ENCODE measurements at places on chromosomes 6 and 20. TPM values are rescaled to one million over a fixed set of nuclear protein-coding genes. Genes with fewer than 3 reads are reported as not detected.

- no peaks in the 10 kb centered on the region for H3K36me3 ChIP-seq
- H3K4me1 ChIP-seq, result no peaks in the 10 kb centered on the region
- DNase-seq, result no peak
- no peak overlapping the region for H3K27ac ChIP-seq
These were observed 203.3 kb downstream of the BCAS1 start for GRCh38 chr20:53866794-53867740.

GRCh38 chr6:154350293-154350692 lies 6.3 kb downstream of the IPCEF1 start:
- no peak overlapping the region for H3K4me3 ChIP-seq
- H3K27ac ChIP-seq, result no peak overlapping the region
- no peak for DNase-seq
- no peaks in the 10 kb centered on the region for H3K36me3 ChIP-seq
- H3K4me1 ChIP-seq, result no peaks in the 10 kb centered on the region
- H3K27me3 ChIP-seq, result no peaks in the 10 kb centered on the region

DNA sequence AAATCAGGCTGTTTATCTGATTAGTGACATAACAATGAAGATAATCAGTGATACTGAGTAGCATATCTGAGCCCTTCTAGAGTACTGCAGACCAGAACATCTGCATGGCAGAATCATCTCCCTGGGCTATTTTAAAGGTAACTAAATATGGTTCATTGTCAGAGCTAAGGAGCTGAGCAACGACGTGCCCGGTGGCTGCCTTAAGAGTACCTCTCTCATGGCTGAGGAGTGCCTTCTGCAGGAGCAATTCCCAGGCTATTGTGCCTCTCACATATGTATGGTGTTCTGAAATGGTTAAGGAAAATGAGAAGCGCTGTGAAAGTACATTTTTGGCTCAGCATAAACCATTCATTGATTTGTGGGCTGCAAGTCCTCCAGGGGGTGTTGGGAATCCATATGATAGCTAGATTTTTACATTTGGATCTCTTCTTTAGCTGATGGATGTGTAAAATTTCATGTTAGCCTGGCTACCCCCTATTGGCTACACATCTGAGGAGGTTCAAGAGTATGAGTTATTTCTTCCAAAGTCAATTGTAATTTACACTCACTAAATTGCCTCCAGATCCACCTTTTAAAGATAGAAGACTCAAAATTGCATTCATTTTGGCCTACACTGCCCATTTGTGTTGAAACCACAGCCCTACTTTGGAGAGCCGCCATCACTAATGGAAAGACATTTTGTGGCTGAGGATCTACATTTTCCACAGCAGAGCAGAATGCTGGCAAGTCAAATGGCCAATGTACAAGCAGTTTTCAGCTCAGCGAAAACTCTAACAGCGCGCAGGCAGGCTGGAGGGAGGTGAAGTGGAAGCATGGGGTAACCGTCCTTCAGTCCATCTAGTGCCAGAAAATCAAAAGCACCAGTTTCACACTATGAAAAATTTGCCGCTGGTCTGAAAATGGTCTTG lies 198.0 kb downstream of the SIM1 start:
- H3K27ac ChIP-seq, result no peak overlapping the region
- no peaks in the 10 kb centered on the region for H3K27me3 ChIP-seq
- no peak for DNase-seq
- H3K36me3 ChIP-seq, result no peaks in the 10 kb centered on the region
- H3K4me1 ChIP-seq, result no peaks in the 10 kb centered on the region

- no peaks in the 10 kb centered on the region for H3K27me3 ChIP-seq
- no peak overlapping the region for H3K27ac ChIP-seq
- H3K4me3 ChIP-seq, result no peak overlapping the region
- no peak for DNase-seq
- H3K36me3 ChIP-seq, result no peaks in the 10 kb centered on the region
- H3K4me1 ChIP-seq, result no peaks in the 10 kb centered on the region
These were observed 1372.1 kb downstream of the EPHA7 start for GRCh38 chr6:92047152-92047850.

DNA sequence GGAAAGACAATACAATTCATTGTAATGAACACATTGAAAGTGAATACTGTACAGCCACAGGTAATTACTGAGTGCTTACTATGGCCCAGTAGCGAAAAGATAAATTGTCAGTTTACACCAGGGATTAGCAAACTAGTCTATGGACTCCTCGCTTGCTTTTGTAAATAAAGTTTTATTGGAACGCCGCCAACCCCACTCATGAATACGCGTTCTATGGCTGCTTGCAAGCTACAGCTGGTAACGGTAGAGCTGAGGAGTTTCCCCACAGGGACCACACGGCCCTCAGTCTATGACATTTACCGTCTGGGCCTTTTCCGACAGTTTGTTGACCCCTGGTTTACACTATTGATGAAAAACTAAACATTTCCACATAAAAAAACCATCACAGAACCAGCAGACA lies 24.2 kb downstream of the LAMA5 start:
- no peaks in the 10 kb centered on the region for H3K27me3 ChIP-seq
- no peak overlapping the region for H3K4me3 ChIP-seq
- no peaks in the 10 kb centered on the region for H3K4me1 ChIP-seq

DNA sequence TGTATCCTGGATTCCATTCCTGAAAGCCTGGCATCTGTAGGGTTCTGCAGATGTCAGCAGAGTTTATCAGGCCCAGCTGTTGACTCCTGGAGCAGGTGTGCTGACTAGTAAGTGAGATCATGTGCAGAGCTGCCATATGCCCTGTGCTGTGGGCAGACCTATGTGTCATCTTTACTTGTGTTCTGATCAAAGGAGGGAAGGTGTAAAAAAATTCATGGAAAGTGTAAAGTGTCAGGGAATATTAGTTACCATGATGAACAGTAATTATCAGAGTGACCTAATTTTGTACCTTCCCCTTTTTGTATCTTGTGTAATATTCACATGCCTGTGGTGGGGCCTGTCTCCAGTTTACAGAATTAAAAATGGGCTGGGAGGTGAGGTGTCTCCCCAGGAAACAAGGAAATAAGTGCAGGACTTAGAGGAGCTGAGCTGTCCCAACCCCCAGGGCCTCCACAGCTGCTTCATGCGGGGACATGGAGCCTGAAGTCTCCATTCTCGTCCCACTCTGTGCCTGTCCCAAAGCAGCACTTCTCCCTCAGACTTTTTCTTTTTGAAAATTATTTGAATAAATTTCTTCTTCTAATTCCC lies 148.2 kb upstream of the GGTLC1 start:
- H3K36me3 ChIP-seq, result no peaks in the 10 kb centered on the region
- no peak overlapping the region for H3K27ac ChIP-seq
- DNase-seq, result no peak
- H3K27me3 ChIP-seq, result no peaks in the 10 kb centered on the region
- H3K4me1 ChIP-seq, result no peaks in the 10 kb centered on the region

- no peak for DNase-seq
- no peaks in the 10 kb centered on the region for H3K36me3 ChIP-seq
- no peak overlapping the region for H3K27ac ChIP-seq
- H3K27me3 ChIP-seq, result no peaks in the 10 kb centered on the region
- no peak overlapping the region for H3K4me3 ChIP-seq
These were observed 53.8 kb downstream of the SASH1 start for GRCh38 chr6:148396411-148396810.

GRCh38 chr6:153858529-153858928 lies 180.5 kb upstream of the OPRM1 start:
- H3K4me3 ChIP-seq, result no peak overlapping the region
- no peaks in the 10 kb centered on the region for H3K4me1 ChIP-seq
- no peaks in the 10 kb centered on the region for H3K36me3 ChIP-seq
- DNase-seq, result no peak
- H3K27me3 ChIP-seq, result no peaks in the 10 kb centered on the region

DNA sequence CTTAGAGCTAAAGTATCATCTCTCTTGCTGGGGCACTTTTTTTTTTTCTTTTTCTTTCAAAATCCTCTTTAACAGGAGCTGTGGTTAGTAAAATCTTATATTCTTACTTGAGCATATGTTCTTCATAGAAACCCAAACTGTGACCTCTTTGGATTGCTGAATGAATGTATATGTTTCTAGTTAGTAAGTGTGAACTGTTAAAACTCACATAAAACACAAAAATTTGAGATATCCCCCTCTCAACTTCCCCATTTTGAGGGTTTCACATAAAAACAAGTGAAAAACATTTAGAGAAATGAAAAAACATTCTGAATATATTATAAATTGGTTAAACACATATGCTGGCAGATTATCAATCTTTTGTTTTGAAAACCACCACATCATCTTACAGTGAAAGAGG lies 78.1 kb downstream of the INSM1 start:
- DNase-seq, result no peak
- H3K4me1 ChIP-seq, result no peaks in the 10 kb centered on the region
- H3K27ac ChIP-seq, result no peak overlapping the region

GRCh38 chr6:29255530-29255929 lies 46.0 kb upstream of the OR14J1 start:
- H3K4me3 ChIP-seq, result no peak overlapping the region
- no peaks in the 10 kb centered on the region for H3K36me3 ChIP-seq
- DNase-seq, result no peak
- no peaks in the 10 kb centered on the region for H3K27me3 ChIP-seq
- no peaks in the 10 kb centered on the region for H3K4me1 ChIP-seq

DNA sequence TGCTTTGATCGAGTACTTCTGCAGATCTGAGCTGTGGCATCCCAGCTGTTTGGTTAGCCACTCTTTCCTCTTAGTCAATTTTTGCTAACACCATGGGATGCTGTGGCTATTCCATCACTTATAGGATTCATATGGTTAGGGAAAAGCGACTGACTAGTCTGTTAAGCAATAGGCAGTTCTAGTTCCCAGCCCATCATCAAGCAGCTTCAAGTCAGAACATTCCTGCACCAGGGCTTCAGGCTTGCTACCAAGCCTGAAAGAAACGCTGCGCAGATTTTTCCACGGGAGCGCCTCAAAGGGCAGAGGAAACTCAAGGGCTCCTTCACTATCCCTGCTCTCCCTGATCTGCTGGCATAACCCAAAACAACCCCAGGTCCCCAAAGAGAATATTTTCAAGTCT lies 159.8 kb upstream of the SUPT3H start:
- H3K4me1 ChIP-seq, result no peaks in the 10 kb centered on the region
- no peaks in the 10 kb centered on the region for H3K36me3 ChIP-seq
- DNase-seq, result no peak
- H3K27me3 ChIP-seq, result no peaks in the 10 kb centered on the region
- H3K27ac ChIP-seq, result no peak overlapping the region

- DNase-seq, result no peak
- no peak overlapping the region for H3K27ac ChIP-seq
- no peaks in the 10 kb centered on the region for H3K27me3 ChIP-seq
- no peaks in the 10 kb centered on the region for H3K36me3 ChIP-seq
- no peak overlapping the region for H3K4me3 ChIP-seq
- H3K4me1 ChIP-seq, result peaks cover 2% of the 10 kb centered on the region
These were observed 115.1 kb upstream of the TOP1 start for GRCh38 chr20:40913224-40914185.

GRCh38 chr20:53708129-53708968 lies 114.7 kb upstream of the ZNF217 start:
- H3K36me3 ChIP-seq, result no peaks in the 10 kb centered on the region
- H3K27me3 ChIP-seq, result no peaks in the 10 kb centered on the region
- H3K4me1 ChIP-seq, result no peaks in the 10 kb centered on the region
- DNase-seq, result no peak
- H3K4me3 ChIP-seq, result no peak overlapping the region

DNA sequence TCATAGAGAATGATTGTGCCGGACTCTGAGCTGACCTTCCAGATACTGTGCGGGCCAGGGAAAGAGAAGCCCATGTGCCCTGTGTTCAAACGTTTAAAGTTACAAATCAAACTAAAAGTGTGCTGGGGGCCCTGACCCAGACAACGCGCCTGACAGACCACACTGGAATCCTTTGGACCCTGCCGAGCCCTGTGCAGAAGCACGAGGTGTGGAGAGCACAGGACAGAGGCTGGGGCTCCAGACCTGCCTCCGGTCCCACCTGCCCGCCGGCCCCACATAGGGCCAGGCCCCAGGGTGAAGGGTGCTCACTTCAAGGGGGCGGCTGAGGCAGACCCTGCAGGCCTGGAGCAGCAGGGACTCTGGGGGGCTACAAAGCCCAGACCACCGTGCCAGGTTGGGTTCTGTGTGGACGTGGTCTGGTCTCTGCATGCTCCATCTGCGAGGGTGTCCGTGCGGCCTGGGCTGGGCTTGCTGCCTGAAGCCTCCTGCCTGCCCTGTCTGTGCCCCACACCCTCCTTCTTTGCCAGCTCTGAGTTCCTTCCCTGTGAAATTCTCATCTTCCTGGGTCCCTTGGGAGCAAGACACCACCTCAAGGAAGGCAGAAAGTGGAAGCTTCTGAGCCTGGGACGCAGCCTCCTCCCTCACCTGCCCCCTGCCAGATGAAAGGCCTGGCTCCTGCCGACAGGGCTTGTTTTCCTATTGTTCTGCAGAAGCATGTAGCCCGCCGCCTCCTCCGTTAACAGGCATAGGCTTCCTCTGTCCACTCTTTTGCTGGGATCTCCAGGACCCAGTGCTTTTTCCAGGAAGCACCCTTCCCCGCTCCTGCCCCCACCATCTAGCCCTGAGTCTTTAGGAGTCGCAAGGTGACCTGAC lies 186.2 kb downstream of the ERMARD start:
- no peaks in the 10 kb centered on the region for H3K4me1 ChIP-seq
- no peak overlapping the region for H3K4me3 ChIP-seq
- no peak for DNase-seq
- H3K27me3 ChIP-seq, result no peaks in the 10 kb centered on the region

Gene HSPA1L
- 1.9 TPM for total RNA-seq

Gene OOEP
- total RNA-seq, result 0.39 TPM

Gene JPH2
- 140 TPM for total RNA-seq

Gene CFB
- 56.7 TPM for total RNA-seq

Gene RIMS4
- total RNA-seq, result 2.8 TPM

Gene PPP1R18
- 134 TPM for total RNA-seq

Gene TCF19
- 8.3 TPM for total RNA-seq

Measured in aorta (tissue), 5 donors.